ENCODE measurements at places on chromosomes 2 and 18.

GRCh38 chr18:42807887-42808286 lies 307.6 kb downstream of the RIT2 start:
- DNase-seq = no peak

DNA sequence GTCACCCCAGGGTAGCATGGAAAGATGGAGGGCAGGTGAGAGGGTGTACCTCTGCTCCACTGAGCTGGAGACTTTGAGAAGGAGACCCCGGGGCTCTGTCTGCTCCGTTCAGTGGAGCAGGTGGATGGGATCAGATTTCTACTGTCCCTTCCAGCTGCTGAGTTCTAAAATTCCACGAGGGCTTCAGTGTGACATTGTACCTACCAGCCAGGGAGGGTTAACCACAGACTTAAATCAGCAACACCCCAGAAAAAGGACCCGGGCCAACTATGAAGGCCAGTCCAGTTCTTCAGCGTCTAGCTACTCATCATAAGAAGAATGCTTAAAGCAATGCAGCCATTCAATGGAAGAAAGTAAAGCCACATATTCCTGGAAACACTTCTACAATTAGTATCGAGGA lies 23.8 kb downstream of the STAT1 start:
- no peak for DNase-seq

GRCh38 chr18:76621782-76622495 lies 126.9 kb upstream of the ZNF516 start:
- DNase-seq = no peak

GRCh38 chr2:177239932-177240630 lies 24.4 kb downstream of the NFE2L2 start:
- DNase-seq = no peak

- no peak for DNase-seq
Observed at GRCh38 chr2:216004697-216005283, 8.6 kb downstream of the MREG start.

- no peak for DNase-seq
Observed at GRCh38 chr2:11702946-11703345, 33.0 kb upstream of the NTSR2 start.

DNA sequence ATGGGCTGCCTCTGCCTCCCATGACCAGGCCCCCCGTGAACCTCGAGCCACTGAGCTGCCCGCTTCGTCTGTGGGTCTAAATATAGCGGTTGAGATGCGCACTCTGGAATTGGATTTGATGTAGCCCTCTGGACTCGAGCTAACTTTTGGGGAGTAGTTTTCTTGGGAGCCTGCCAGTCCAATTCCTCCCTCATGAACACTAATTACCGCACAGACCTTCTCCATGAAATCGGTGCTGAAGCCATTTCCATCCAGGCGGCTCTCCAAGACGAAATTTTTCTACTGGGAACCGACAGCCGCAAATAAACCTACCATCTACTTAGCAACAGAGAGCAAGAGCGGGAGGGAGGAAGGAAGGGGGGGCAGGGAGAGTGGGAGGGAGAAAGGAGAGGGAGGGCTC lies 63.6 kb downstream of the CELF4 start:
- DNase-seq = no peak

- DNase-seq = no peak
Observed at GRCh38 chr18:79429785-79430281, 34.1 kb downstream of the NFATC1 start.

- DNase-seq = no peak
Observed at GRCh38 chr2:221896505-221897151, 324.5 kb upstream of the EPHA4 start.

DNA sequence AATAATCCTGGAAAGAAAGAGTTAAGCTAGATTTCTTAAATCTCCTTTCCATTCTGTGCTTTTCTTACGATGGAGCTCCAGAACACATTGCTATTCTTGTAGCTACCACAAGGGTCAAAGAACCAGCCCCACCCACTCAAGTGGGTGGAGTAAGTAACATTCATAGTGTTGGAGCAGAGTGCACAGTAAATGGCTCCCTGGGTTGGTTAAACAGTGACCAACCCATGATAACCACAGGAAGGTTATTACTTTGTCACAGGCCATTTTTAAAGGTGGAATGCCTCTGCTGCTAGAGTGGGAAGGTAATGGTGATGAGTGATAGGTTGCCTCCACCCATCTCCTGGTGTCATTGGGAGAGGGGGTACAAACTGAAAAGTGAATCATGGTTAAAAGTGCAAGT lies 13.9 kb downstream of the ARPC2 start:
- no peak for DNase-seq

Data from WTC11 (cell line).